ENCODE measurements at places on chromosomes 5 and 9.

DNA sequence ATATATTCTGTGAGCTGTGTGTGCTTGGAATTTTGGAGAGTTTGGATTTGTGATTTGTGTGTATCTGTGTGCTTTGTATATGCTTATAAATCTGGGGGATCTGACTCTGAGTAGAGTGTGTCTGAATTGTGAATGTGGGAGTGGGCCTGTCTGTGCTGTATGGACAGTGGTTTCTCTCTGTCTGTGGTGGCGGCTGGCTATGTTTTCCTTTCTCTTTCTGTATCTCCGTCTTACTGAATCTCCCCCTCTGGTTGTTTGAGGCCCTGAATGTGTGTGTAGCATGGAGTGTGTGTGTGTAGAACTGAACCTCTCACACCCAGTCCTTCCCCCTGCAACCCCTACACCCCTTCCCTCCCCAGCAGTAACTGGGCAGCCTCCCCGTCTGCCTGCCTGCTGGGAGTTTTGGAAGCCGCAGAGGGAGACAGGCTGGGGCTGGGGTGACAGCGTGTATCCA lies 4.7 kb downstream of the CXXC5 start:
- DNase-seq: no peak

- no peak for DNase-seq
Observed at GRCh38 chr5:32679218-32679617, 31.9 kb upstream of the NPR3 start.

GRCh38 chr9:15213249-15213648 lies 93.8 kb downstream of the TTC39B start:
- DNase-seq: no peak

GRCh38 chr5:3375586-3376311 lies 219.9 kb upstream of the IRX1 start:
- DNase-seq: no peak

DNA sequence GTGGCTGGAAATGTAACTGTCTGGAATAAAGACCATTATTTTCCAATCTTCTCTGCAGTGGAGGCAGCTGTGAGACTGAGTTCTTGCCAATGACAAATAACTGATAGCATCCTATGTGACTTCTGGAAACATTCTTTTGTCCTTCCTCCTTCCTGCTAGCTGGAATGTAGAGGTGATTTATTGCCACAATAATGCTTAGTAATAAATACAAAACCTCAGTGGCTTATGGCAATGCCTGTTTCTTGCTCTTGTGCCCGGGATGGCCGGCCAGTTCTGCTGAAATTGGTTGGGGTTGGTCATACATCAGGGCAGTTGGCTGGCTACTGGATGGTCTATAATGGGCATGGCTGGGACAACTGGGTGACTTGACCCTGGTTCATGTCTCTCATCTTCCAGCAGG lies 12.2 kb upstream of the TEX48 start:
- DNase-seq: no peak

GRCh38 chr9:71985297-71985911 lies 74.0 kb downstream of the C9orf85 start:
- no peak for DNase-seq

DNA sequence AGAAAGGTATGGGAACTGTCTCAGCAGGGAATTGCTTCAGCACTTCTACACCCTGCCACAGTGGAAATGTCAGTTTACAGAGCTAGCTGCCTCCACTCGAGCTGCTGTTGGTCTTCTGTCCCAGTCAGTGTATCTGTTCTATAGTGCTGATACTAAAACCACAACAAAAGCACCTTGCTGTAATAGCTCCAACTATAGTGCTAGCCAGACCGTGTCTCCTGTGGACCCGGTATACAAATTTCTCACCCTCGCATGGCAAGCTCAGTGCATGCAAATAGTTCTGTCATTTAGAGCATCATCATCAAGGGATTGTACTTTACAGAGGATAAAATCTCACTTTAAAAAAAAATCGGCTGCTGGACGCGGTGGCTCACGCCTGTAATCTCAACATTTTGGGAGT lies 51.5 kb upstream of the IQGAP2 start:
- DNase-seq: no peak

DNA sequence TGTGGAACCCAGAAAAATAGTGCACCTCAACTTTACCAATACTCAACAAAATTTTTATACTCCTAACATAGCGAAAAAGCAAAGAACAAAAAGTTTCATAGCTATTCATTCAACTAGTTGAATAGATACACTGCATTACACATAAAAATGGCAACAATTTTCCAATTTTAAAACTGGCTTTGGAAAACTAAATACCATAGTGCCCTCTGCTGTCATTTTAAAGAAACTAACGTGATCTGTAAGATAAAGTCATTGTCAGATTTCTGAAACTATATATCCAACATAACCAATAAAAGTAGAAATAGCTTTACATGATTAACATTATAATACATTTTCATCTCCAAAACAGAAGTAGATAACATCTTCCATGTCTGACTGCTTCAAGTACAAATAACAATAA lies 31.6 kb downstream of the DTWD2 start:
- no peak for DNase-seq

GRCh38 chr5:91378752-91379211 lies 4.3 kb downstream of the ARRDC3 start:
- DNase-seq: no peak

GRCh38 chr9:7067169-7067568 lies 309.4 kb downstream of the KDM4C start:
- no peak for DNase-seq

DNA sequence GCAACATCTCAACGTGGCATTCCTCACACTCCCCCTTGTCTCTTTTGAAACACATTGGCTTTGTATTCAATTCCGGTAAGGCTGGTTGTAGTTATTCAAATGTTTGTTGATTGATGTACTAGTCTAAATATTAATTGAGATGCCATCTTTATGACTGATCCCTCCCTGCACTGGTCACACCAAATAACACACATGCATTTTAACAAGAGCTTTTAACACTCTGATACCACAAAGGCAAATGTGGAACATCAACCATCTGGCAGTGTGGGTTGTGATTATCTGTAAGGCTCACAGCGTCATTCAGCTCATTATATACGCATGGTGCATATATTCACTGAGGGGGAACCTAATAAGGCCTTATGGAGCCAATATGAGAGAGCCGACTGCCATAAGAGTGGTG lies 305.0 kb downstream of the TENT4A start:
- DNase-seq: no peak

GRCh38 chr5:148070621-148071020 lies 6.8 kb downstream of the SPINK5 start:
- DNase-seq: no peak

DNA sequence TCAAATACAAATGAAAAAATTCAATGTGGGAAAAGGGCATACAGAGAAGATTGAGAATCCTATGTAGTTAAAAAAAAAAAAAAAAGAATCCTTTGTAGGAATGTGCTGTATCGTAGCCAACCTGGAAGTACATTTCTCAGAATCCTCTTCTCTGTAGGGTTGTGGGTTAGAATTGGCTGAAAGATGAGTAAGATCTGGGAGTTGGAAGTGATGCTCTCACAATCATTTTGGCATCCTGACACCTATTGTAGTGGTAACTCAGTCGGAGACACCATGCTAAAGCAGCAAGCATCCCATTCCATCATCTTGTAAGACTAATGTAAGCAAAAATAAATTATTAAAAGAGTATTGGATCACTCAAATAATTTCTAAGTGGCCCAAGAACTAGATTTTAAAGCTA lies 30.6 kb downstream of the MRPL22 start:
- no peak for DNase-seq

- no peak for DNase-seq
Observed at GRCh38 chr5:115809946-115810345, 6.5 kb downstream of the CDO1 start.

GRCh38 chr5:8869932-8870331 lies 675.9 kb downstream of the SEMA5A start:
- DNase-seq: no peak

DNA sequence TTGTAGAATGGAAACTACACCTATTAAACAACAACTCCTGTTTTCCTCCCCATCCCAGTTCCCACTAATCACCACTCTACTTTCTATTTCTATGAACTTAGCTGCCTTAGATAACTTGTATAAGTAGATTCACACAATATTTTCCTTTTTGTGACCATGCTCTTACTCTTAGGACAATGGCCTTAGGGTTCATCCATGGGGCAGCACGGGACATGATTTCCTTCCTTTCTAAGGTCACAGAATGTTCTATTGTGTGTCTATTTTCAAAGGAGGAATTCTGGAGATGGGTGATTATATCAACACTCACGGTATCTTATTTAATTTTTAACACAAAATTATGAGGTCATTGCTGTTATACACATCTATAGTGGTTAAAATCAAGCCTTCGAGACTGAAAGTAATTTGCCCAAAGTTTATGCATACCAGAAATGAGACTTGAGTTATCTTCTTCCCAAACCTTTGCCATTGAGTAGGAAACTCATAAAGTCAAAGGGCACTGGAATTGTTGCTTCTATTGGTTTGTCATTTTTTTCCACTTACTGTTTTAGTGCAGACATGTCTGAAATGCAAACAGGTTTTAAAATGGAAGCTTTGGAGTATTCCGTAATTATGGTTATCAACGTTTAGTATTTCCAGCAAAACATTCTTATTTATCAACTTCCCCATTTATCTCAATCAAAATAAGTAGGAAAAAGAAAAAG lies 23.6 kb downstream of the CTSL start:
- DNase-seq: no peak

GRCh38 chr9:128149951-128150593 lies 819 bp downstream of the LCN2 start:
- no peak for DNase-seq

GRCh38 chr5:95959888-95960666 lies 1.6 kb downstream of the ELL2 start:
- no peak for DNase-seq

DNA sequence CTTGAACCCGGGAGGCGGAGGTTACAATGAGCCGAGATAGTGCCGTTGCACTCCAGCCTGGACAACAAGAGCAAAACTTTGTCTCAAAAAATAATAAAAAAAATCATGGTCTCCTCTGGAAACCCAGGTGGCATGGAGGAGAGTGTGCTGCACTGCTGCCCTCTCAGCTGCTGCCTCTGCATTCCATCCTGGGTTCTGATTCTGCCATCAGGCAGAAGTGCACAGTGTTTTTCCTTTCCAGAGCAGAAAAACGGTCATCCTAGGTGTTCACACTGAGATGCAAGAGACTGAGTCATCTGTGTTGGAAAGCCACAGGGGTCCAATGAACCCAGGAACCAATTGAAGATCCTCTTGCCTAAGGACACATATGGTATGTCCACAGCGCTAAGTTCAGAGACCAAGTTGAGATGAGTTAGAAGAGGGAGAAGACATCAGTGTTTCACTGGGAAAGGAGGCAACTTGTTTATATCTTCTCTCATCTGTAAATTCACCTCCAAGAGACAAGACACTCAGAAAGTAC lies 88.8 kb upstream of the DMRT1 start:
- no peak for DNase-seq

DNA sequence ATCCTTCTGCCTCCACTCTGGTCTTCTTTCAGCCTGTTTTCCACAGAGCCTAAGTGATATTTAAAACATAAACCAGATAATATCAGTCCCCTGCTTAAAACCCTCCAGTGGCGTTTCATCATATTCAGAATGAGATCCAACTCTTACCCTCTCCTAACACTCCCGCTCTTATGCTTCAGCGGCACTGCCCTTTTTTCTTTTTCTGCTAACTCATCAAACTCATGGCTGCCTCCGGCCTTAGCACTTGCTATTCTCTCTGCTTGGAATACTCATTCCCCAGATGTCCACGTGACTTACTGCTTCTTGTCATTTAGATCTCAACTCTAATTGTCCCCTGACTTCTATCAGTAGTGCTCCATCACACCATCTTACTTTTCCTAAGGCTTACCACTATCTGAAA lies 73.6 kb downstream of the PIP5K1B start:
- no peak for DNase-seq

DNA sequence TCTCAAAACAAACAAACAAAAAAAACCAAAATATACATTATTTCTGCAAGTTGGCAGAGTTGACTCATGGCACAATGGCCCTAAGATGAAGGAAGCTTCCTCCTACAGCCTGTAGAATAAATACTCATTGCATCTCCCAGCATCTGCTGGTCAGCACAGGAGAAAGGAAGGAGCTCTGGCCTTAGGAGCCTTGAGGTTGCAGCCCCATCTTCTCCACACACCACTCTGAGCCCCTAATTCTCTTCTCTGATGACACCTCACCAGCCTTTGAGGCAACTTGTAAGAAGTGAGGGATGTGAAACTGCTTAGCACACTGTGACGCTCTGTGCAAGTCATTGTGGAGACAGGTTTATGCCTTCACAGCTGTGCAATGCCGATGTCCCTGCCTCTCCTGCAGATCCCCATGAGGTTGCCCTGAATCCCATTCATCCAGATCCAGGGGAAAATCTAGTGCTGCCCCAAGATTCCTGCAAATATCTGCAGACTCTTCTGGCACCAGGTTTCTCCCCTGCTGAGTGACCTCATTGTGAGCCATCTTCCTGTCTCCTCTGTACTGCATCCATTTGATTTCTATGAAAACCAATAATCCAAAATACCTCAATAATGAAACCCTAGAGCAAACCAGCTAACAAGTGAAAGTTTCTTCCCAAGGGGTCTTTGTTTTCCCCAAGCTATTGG lies 65.3 kb upstream of the TGFBR1 start:
- DNase-seq: no peak

GRCh38 chr9:134592018-134592818 lies 49.4 kb upstream of the COL5A1 start:
- DNase-seq: no peak

GRCh38 chr5:178832618-178833201 lies 27.0 kb upstream of the ZNF354B start:
- no peak for DNase-seq

GRCh38 chr9:114291064-114291474 lies 31.8 kb upstream of the ORM1 start:
- DNase-seq: peak; percentile 51

GRCh38 chr5:177183142-177183541 lies 49.6 kb downstream of the NSD1 start:
- DNase-seq: no peak

DNA sequence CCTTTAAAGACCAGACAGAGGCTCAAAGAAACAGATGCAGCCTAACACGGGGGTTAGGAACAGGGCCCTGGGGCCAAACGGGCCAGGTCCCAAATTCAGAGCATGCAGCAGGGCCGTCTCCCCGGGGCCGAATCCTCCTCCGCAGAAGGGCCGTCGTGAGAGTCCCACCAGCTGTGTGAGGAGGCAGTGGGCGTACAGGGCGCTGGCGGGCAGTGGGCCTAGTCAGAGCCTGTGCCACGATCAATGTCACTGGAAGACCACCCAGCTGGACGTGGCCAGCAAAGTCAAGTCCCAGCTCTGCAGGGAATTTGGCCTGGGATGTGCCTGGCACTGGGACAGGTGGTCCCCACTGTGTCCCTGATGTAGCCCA lies 15.8 kb upstream of the FCN2 start:
- no peak for DNase-seq

DNA sequence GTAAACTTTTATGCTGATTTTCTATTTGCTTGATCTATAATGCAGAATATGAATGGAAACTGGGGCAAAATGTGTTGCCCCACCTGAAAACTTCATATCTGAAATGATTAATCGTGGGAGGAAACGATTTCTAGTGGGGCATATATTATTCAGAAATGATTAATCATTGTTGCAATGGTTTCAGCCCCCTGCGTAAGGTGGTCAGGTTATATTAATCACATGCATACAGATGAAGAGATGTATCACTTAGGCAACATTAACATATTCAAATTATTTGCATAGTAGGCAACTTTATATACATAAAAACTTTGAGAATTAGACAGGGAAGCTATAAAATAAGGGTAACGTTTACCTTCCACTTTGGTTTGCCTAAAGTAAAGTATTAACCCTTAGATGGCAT lies 49.8 kb downstream of the LSM11 start:
- no peak for DNase-seq
